SK-N-SH (cell line): ENCODE measurements at places on chromosomes 5 and 9.
A peak's percentile ranks its signal among the peaks of the same experiment; 100 is the strongest.

DNA sequence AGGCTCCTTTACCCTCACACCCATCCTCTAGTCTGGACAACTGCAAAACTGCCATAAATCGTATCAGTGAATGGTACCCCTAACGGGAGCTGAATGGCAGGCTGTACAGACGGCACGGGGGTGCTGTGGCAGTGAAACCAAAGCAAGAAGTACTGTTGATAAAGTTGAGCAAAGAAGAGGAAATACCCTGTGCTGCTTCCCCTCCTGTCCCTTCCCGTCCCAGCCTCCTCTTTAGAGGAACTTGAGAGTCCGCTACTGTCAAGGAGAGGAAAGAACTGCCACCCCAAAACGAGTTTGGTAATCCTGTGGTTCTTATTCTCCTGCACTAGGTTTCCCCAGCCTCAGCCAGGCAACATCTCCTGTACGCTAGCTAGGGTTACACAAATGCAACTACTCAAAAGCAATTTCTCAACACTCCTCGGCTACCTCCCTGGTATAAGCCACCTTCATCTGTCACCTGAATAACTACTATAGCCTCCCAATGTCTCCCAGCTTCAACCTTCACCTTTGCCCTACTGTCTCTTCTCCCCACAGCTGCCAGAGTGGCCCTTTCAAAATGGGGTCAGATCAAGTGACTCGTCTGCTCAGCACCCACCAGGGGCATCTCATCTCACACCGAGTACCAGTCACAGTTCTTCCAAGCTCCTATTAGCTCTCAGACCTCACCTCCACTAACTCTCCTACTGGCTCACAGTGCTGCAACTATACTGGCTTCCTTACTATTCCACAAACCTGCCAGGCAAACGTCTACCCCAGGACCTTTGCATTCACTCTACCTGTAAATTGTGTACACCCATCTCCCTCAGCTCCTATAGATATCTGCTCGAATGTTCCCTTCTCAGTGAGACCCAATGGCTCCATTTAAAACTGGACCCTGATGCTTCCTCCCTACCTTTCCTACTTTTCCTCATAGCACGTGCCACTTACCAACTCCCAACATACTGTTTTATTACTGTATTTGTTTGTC, 4.1 kb downstream of the GLRX start:
- no peak for DNase-seq

DNA sequence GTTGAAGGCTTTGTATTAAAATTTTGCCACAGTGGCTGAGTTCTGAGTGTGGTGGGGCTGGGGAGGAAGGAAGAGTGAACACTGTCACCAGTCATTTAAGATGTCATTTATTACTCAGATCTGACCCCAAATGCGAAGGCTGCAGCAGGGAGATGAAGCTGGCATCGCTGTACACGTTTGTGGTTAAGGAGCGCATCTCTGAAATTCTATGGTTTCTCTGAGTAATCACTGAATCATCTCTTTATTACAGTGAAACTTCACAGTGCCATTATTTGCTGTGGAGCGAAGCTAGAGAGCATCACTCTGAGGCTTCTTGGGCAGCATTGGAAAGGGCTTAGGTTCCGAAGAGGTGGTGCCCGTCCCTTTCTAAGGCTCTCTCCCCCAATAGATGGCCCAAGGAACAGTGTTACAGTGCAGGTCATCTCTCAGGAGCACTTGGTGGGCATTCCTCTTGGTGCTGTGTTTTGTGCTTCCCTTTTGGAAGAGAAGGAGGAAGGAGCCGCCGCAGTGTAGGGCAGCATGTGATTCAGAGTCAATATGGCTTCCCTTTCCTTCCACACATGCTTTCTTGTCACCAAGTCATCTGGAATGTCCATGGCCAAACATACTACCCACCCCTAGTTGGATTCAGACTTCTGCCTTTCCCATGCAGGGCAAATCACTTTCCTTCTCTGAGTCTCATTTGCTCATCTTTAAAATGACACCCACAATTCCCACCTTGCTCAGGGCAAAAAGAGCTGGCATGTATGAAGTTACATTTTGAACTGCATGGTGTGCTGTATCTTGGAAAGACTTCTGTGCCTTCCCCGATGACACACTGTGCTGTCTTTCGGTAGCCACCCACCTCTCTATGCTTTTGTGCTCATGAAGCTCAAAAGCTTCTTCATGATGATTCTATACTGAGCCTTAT, 9.3 kb upstream of the TEX48 start:
- DNase-seq = no peak

DNA sequence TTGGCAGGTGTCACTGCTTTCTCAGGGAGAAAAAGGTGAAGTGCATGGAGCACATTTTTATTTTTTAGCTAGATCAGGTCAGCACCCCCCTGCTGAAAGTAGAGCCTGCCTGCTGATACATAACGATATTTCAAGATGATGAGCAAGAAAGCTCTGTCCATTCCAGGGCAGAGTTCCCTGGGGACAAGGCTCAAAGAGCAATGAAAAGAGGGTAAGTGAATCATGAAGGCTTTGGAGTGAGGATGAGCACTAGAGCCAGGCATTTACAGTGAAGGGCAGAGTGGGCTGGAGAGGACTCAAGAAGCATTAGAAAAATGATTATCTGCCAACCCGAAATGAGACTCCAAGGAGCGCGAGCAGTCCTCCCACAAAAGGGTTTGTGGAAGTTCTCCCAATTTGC, 345.7 kb downstream of the TLE4 start:
- no peak for DNase-seq

DNA sequence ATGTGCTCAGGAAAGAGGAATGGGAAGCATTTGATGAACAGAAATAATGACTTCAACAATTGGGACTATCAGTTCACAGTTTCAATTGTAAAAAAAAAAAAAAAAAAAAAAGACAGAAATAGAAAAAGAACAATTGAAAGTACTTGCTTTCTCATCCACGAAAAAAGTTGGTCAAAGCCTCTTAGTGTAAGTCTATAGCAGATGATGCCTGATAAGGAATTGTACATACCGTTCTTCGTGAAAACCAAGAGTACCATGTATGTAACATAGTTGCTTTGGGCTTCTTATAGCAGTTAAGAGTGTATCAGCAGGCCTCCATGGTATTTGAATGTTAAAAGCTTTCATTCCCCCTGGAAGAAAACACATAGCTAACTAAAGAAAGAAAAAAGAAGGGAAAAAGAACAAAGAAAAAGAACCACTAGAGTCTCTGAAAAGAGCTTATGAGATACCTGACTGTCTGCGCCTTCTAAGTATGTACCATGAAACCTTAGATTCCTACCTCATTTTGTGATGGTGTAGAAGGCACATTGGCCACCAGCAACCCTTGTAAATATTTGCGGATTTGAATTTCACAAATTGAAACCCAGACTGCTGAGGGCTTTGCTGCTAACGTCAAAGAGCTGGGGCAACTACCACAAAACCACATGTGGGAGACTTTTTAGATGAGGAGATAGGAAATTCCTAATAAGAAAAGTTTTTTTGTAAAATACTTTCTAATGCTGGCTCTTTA, 75.2 kb downstream of the TMC1 start:
- no peak for DNase-seq

GRCh38 chr5:168365581-168366081, 74.2 kb downstream of the WWC1 start:
- no peak for DNase-seq

GRCh38 chr9:82570226-82570625, 492.7 kb downstream of the RASEF start:
- DNase-seq = no peak

- no peak for DNase-seq
Observed at GRCh38 chr5:110932755-110933488, 138.6 kb upstream of the TSLP start.

- DNase-seq = no peak
Observed at GRCh38 chr9:91177081-91177480, 184.6 kb downstream of the AUH start.

DNA sequence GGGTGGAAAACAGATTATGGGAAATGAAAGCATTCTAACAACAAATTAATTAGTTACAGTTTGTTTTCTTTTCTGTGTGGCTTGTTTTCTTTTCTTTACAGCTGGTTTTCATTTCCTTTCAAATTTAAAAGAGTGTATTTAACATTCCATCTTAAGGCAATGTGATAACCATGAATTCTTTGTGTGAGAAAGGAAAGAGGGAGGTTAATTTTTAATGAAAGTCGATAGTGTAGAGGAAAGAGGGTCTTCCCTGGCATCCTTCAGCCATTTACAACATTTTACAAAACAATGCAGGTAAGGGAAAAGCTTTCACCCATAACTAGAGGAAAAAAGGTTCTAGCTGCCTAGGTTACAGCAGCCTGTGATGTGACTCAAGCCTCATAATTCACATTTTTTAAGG, 43.9 kb upstream of the IL33 start:
- DNase-seq = no peak

DNA sequence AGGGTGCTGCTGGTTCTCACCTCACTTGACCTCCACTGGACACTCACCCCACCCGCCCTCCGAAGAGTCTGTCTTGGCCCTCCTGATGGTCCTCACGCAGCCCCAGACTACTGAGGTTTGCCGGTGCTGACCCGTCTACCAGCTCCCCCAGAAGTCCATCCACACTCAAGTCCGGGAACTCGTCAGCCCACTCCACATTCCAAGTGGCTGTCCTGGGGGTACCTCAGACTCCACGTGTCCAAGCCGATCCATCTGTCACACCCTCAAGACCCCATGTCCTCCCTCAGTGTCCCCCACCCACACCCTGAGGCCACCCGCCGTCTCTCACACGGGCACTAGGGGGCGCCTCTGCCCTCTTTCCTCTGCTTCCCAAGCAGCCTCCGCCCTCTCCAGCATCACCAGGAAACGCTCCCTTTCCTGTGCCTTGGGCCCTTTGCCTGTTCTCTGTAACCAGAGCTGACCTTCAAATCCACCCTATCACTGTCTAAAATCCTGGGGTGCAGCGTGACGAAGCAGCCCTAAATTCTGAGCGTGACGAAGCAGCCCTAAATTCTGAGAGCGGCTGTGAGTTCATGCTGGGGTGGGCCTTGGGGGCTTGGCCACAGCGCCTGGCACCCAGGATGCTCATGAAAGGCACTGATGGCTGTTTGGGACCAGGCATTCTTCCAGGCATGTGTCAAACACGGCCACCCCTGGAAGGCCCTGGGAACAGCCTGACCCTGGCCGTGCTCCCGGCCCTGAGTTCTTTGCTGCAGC, 95.7 kb downstream of the KCNT1 start:
- DNase-seq = peak; percentile 90

GRCh38 chr5:4116834-4117233, 521.2 kb downstream of the IRX1 start:
- no peak for DNase-seq

DNA sequence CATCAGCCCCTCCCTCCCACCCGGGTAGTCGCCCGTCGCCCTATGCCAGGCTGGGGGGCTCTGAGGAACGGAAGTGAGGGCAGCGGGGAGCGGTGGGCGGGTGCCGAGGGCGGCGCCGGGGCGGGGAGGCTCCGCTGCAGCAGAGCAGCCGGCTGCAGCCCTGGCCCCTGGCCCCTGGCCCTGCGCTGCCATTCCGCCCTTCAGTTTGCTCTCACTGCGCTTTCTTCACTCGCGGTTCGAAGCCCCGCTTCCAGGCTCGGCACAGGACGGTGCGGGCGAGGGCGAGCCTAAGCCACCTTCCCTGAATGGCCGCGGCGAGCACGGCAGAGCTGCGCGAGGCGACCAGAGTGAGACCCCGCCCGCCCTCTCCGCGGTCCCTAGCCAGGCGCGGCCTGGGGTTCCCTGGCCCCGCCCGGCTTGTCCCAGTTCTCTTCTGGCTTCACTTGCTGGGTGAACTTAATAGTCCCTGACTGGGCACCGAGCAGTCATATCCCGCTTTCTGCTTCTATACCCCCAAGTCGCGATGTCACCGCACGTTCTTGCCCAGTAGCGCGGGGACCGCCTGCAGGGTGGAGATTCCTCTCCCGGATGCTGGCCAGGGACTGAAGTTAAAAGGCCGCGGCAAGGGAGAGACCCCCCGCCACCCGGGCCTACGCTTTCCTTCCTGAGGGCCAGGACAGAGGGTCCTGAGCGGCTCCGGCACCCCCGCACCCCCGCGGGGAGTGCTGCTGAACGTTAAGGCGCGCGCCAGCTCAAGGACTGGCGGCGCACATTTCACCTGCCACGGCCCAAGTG, 623 bp upstream of the TRIM36 start:
- peak; percentile 78 for DNase-seq

- no peak for DNase-seq
Observed at GRCh38 chr9:100911273-100911672, 117.3 kb upstream of the PLPPR1 start.

DNA sequence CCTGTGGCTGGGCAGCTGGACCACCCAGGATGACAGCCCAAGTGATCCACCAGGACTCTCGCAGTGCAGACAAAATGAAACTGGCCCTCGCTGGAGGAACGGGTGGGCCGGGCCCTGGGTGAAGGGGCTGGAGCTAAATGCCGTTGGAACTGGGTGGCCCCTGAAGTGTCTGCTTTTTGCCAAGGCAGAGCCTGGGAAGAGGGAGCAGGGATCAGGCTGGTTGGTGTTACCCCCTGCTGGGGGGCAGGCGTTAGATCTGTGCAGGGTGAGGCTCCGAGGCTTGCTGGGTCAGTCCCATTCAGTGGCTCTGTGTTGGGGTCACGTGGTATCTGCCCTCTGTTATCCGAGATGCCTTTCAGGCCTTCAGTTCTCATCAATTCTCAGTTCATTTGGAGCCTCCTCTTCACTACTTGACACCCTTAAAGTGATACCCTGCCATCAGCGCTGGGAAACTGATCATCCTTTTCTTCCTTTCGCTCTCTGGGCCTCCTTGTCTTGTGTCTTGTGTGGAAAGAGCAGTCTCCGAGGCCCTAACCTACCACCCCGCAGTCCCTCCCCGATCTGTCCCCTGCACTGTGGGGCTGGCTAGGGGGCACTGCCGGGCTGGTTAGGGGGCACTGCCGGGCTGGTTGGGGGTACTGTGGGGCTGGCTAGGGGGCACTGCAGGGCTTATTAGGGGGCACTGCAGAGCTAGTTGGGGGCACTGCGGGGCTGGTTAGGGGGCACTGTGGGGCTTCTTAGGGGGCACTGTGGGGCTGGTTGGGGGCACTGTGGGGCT, 37.3 kb downstream of the COL5A1 start:
- no peak for DNase-seq

DNA sequence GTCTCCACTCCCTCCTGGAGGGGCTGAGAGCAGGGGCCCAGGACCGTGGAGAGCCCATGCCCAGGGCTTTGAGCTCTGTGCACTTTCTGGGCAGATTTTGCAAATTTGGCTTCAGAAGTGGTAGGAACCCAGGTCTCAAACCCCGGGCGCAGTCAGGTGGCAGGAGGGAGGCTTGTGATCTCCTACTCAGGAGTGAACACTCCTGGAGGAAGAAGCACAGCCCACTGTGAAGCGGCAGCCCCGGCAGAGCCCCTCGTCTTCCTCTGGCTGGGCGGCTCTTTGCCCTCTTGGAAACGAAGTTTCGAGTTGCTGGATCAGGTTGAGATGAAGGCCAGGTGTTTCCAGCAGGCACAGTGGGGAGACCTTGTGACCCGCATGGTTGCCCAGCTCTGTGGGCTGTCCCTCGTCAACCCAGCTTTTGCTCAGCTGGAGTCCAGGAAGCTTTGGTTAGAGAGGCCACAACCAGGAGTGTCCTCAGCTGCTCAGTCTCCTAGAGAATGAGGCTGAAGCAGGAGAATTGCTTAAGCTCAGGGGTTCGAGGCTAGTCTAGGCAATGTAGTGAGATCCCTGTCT, 48.5 kb downstream of the WNK2 start:
- DNase-seq = no peak

- no peak for DNase-seq
Observed at GRCh38 chr9:109707355-109707754, 72.6 kb upstream of the PALM2AKAP2 start.
